Spleen (tissue), 13 donors: ENCODE measurements at places on chromosomes 1 and 21. TPM values are rescaled to one million over a fixed set of nuclear protein-coding genes. Genes with fewer than 3 reads are reported as not detected.

Gene LRRC53
- not detected for total RNA-seq

Gene KRTAP20-3
- total RNA-seq, result not detected

Gene UQCRHL
- 1.1 TPM for total RNA-seq

Gene GPR37L1
- not detected for total RNA-seq

Gene SAMSN1
- 51.1 TPM for total RNA-seq

Gene CLEC20A
- total RNA-seq, result 0.57 TPM

Gene CYP4A11
- total RNA-seq, result not detected

Gene SMIM1
- total RNA-seq, result 3.9 TPM

Gene STIL
- total RNA-seq, result 8.1 TPM

GRCh38 chr1:42930178-42931107, 28.2 kb downstream of the SLC2A1 start:
- peak; percentile 83 for DNase-seq

DNA sequence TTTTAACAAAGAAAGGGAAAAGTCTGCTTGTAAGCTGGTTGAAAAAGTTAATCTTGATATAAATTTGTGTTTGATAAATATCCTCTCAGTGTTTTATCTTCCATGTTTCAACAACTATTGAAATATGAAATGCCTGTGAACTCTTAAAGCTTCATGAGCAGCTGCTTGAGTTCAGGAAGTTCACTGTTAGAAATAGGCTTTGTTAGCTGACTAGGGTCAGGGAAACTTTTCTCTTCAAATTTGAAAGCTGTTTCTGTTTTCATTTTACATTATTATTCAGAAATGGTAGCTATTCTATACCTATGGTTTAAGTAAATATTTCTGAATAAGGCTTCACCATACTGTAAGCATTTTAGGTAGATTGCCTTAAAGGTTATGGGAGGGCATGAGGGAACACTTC, 191.7 kb downstream of the HS2ST1 start:
- DNase-seq, result no peak

GRCh38 chr21:38531591-38531990, 33.3 kb upstream of the ERG start:
- DNase-seq, result no peak

DNA sequence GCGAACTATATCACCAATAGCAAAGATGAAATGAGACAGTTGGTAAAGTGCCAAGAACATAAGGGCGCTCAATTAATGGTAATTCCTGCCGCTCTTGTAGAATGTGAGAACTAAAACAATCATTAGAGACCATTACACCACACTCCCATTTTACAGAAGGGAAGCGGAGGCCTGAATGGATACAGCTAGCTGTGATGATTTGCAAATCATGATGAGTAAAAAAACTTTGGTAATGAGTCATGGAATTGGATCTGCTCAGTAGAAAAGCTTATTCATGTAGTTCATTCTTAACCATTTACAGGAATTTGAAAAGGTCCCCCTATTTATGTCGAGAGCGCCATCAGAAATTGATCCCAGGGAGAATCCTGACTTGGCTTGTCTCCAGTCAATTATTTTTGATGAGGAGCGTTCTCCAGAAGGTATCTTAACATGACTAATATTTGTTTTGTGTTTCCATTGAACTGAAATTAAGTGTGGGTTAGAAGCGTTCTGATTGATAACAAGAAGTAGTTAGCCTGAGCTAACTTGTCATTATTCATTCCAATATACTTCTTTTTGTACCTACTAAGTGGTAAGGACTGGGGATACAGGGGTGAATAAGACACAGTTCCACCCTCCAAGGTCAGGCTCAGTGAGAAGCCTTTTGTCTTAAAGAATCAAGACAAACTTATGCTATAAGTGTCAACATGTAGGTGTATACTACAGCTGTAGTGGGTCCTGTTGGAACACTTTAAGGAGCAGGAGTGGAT, 812 bp downstream of the TTC4 start:
- DNase-seq, result no peak

- no peak for DNase-seq
Observed at GRCh38 chr1:101316799-101317198, 80.0 kb downstream of the S1PR1 start.

DNA sequence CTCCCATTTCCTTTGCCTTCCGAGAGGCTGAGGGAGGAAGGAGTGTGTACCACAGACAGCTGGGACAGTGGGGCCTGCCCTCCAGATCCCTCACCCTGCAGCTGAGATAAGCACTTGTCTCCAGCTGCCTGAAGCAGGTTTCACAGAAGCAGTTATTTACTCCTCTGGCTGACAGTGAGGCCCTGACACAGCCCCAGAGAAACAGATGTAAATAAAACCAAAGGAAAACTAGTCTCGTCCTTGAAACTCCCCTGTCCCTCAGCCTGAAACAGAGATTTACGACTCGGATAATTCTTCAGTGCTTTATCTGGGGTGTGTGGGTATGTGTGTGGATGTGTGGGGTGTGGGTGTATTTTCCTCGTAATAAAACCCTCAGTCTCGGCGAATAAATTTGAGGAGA, 181.1 kb downstream of the IGSF21 start:
- DNase-seq, result no peak

- DNase-seq, result no peak
Observed at GRCh38 chr1:8816264-8816663, 1.2 kb downstream of the RERE start.

DNA sequence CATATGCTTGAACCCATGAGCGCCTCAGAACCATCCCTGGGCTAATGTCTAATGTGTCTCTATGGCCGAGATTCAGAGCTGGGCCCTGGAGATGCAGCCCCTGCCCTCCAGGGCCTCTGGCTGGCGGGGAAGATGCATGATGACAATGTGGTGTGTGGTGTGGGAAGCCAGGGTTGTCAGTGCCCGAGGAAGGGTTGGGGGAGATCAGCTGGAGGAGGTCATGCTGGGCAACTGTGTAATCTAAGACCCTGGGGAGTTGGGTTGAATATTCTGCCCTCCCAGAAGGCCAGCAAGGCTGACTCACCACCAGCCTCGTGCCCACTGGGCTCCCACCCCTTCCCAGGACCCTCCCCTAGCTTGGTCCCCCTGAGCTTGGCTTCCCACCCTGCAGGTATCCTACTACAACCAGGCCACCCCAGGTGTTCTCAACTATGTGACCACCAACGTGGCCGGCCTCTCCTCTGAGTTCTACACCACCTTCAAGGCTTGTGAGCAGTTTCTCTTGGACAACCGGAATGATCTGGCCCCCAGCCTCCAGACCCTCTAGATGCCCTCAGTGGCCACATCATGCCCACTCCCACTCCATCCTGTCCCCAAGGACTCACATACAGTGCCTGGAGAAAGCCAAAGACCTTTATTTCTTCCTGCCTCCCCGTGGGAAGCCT, 14.6 kb downstream of the FAM151A start:
- peak; percentile 41 for DNase-seq

DNA sequence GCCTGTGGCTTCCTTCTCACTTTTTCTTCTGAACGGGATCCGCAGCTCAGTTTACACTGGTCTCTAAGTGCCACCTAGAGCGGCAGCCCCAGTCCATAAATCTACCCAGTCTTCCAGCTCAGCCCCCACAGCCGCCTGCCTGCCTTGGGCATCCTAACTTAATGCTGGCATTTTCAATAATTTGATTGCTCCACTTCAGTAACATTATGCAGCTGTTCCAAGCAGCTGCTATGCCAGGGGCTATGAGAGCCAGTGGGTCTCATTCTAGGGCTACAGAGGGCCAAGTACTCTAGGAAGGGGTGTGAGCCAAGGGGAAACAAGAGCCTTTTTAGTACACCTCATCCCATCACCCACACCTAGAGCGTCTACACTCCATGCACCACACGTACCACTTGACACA, 48.4 kb upstream of the COA6 start:
- DNase-seq, result peak; percentile 52

DNA sequence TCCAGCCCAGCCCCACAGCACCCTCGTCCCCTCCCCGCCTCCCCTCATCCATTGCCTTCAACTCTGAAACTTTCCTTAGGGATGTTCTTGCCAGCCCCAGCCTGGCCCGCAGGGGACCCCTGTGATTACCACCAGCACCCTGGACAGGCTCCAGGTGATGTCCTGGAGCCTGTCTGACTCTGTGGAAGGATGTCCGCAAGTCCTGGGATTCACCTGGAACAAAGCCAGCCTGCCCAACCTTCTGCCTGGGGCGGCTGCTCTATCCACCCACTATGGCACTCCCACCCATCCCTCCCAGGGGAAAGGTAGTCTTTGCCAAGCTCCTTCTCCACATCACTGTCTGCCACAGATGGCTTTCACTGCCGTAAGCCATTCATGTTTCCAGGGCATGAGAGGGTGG, 24.4 kb upstream of the PTPRF start:
- no peak for DNase-seq

- no peak for DNase-seq
Observed at GRCh38 chr1:186188004-186188539, 187.0 kb downstream of the TPR start.

DNA sequence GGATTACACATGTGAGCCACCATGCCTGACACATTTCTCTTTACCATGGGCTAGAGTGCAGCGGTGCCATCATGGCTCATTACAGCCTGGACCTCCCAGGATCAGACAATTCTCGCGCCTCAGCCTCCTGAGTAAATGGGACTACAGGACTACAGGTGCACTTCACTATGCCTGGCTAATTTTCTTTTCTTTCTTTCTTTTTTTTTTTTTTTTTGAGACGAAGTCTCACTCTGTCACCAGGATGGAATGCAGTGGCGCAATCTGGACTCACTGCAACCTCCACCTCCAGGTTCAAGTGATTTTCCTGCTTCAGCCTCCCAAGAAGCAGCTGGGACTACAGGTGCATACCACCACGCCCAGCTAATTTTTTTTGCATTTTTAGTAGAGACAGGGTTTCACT, 14.8 kb upstream of the KIF1B start:
- DNase-seq, result no peak

DNA sequence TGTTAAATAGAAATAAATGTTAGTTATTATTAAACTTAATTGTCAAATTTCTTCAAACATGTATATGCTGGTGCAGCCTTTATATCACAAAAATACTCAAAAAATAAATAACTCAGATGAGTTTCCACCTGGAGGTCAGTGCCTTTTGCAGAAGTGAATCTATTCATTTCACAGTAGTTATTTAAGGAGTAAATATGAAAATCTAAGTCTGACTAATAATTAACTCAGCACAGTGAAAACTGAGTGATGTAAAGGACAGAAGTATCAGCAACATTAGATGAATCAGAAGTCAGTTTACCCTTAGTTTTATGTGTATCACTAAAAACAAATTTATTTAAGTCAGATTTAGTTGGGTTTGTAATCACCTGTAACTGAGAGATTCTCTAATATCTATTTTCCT, 2135.4 kb downstream of the MRPL39 start:
- DNase-seq, result no peak

DNA sequence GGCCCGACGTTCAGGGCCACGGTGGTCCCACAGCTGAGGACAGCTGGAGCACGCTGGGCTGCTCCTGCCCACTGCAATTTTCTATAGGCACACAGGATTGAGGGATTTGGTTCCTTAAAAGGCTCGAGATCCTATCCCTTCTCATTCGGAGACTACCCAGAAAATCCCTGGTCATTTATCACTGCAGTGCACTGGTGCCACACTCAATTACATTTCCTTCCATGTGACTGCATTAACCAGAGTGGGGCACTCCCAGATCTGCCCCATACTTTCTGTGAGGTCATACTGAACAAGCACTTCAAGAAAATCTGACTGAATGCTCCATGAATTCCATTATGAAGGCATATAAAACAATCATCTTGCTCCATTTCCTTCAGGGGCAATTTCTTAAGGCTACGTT, 49.8 kb upstream of the KCNE1 start:
- no peak for DNase-seq

GRCh38 chr1:66729523-66729922, 22.7 kb upstream of the DYNLT5 start:
- DNase-seq, result no peak

GRCh38 chr1:199684686-199685273, 342.7 kb upstream of the NR5A2 start:
- no peak for DNase-seq

DNA sequence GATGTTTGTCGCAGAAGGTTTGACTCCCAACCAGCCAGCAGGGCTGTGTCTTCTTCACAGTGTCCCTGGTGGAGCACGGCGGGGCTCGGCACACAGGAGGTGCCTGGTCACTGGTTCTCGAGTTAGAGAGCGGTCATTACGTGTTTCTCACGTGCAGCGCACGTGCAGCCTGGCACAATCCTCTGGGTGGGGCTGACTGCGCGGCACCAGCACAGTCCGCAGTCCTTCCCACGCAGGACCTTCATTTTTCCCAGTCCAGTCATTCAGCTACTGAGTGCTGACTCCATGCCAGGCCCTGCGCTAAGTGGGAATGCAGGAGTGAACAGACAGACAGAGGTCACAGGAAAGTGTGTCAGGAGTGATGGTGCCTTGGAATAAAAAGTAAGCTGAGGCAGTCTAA, 46.2 kb upstream of the GPR153 start:
- no peak for DNase-seq

DNA sequence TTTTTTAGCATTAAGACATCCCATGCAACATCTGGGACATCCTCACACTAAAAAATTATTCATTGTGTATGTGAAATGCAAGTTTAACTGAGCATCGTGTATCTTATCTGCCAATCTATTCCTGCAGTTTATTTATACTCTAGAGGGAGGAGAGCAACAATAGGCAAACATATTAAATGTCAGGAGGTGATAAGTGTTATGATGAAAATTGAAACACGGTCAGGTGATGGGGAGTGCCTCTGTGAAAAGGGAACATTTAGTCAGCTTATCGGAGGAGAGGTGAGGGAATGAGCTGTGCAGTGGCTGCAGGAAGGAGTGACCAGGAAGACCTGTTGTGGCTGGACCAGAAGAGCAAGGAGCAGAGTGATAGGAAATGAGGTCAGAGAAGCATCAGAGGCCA, 775 bp upstream of the EFCAB14 start:
- DNase-seq, result no peak

- no peak for DNase-seq
Observed at GRCh38 chr1:179128520-179128919, 46.6 kb downstream of the TOR3A start.

DNA sequence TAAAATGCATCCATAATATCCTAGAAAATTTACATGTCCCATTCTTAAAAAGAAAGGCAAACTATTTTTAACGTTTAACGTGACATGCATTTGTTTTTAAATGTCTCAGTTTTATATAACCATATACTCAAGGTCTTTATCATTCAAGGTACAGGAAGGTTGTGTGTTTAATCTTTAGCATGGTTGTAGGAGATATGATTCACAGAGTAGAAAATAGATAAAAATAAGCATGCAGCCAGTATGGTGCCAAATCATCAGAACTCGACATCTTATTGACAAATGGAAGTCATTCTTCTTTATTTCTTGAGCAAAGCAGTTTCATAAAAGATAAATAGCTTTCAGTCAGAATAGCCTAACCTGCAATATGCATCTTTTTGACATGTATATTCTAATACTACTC, 51.0 kb downstream of the SAMSN1 start:
- DNase-seq, result no peak

GRCh38 chr1:185152187-185152767, 4.5 kb downstream of the TRMT1L start:
- DNase-seq, result no peak

GRCh38 chr1:179104611-179105250, 22.9 kb downstream of the TOR3A start:
- no peak for DNase-seq

GRCh38 chr21:25788677-25789076, 53.9 kb downstream of the GABPA start:
- no peak for DNase-seq

GRCh38 chr1:227120826-227121225, 180.7 kb downstream of the COQ8A start:
- DNase-seq, result no peak

GRCh38 chr1:155893389-155894142, 17.6 kb downstream of the RIT1 start:
- DNase-seq, result no peak

GRCh38 chr1:91846007-91846638, 39.8 kb downstream of the TGFBR3 start:
- DNase-seq, result no peak
